Kidney (tissue), 22 donors: ENCODE measurements at places on chromosomes 16 and 17. TPM values are rescaled to one million over a fixed set of nuclear protein-coding genes. Genes with fewer than 3 reads are reported as not detected.

- no peak for DNase-seq
Observed at GRCh38 chr16:48076455-48077012, 79.3 kb downstream of the ABCC12 start.

DNA sequence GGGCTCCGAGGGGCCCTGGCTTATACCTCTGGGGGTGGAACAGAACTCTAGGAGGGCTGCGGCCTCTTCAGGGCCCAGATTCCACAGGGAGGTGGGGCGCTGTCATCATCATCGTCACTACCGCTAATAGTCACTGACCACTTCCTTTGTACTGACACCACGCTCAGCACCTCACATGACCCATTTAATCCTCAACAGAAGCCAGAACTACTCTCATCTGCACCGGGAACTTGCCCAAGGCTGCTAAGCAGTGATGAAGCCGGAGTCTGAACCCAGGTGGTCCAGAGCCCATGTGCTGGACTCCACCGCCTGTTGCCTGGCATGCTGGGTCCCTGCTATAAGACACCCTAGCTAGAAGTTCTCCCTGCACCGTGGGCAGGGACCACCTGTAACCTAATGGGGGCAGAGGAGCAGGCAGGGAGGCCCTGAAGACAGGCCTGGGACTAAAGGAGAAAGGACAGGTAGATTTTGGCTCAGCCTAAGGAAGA lies 12.0 kb downstream of the UNC13D start:
- DNase-seq = no peak

DNA sequence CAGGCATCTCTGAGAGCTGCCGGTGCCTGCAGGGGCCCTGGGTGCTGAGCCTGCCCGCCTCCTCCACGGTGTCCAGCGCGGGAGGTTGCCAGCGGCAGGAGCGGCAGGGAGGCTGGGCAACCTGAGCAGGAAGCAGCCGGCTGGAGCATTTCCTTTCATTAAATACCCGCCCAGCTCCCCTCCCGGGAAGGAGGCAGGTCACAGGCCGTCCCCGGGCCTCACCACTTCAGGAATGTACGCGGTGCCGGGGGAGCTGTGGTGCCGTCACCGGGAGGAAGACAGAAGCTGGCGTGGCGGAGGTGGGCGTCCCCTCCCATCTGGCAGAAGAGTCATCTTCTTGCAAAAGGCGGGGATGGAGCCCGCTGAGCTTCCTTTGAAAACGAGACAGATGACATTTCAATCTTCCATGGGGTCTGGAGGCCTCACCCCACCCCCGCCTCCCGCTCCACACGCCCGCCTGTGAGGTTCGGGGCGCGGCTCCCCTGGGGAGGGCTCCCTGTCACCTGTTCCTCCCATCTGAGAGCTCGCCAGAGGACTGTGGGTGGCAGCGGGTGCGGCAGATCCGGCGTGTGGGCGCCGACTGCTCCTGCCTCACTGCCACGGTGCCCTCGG lies 16.0 kb downstream of the SOX8 start:
- peak; percentile 93 for DNase-seq

- no peak for DNase-seq
Observed at GRCh38 chr17:29653995-29654714, 31.4 kb upstream of the CORO6 start.

DNA sequence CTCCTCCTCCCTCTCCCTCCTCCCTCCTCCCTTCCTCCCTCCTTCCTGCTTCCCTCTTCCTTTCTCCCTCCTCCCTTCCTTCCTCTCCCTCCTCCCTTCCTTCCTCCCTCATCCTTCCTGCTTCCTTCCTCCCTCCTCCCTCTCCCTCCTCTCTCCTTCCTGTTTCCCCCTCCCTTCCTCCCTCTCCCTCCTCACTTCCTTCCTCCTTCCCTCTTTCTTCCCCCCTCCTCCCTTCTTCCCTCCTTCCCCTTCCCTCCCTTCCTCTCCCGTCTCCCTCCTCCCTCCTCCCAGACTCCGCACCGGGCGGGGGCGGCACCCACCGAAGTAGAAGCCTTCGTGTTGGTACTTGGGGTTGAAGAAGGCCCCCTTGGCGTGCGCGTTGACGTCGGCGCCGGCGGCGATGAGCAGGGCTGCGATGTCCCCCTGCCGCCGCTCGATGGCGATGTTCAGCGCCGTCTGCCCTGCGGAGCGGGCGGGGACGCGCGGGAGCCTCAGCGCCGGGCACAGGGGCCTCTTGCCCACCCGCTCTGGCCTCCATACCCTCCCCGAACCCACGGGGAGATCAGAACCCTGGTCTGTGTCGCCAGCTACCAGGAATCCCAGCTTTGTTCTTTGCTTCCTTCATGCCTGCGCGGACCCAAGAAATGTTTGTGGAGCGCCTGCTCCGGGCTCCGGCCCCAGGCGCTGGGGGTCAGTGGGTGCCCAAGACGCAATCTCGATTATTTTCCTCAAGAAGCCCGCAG lies 22.2 kb downstream of the TRPV3 start:
- peak; percentile 88 for DNase-seq

DNA sequence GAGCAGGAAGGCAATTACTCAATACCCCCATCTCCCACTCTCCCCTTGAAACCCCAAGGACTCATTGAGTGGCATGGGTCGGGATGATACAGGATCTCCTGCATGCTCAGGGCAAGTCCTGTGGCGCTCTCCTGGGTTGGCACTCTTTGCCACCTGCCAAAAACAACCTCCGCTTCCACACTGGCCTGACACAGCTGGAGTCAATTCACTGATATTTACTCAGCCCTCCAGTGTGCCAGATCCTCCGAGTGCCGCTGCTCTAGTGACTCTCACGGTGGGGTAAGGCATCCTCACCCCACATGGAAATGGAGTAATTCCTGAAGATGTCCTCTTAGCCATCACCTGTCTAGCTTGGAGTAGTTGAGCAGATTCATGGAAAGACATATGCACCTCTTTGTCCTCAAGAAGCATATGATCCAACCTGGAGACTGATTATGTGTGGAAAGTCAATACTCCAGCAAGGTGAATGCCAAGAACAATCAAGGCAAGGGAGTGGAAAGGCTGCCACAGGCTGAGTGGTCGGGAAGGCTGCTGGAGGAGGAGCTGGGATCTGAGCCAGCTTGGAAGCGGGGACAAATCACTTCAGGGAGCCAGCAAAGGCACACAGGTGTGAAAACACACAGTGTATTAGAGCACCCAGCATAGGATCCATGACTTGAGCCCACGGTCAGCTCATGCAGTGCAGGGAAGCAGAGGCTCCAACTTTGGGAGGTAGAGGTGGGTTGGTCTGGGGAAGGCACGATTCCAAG lies 12.6 kb upstream of the GOSR2 start:
- DNase-seq = no peak

GRCh38 chr17:35057332-35057915 lies 6.1 kb downstream of the RFFL start:
- DNase-seq = no peak

GRCh38 chr16:5615868-5616642 lies 518.5 kb upstream of the EEF2KMT start:
- DNase-seq = peak; percentile 76

- no peak for DNase-seq
Observed at GRCh38 chr17:35255316-35255715, 12.4 kb downstream of the SLFN5 start.

- DNase-seq = no peak
Observed at GRCh38 chr16:79412783-79413225, 187.7 kb downstream of the MAF start.

DNA sequence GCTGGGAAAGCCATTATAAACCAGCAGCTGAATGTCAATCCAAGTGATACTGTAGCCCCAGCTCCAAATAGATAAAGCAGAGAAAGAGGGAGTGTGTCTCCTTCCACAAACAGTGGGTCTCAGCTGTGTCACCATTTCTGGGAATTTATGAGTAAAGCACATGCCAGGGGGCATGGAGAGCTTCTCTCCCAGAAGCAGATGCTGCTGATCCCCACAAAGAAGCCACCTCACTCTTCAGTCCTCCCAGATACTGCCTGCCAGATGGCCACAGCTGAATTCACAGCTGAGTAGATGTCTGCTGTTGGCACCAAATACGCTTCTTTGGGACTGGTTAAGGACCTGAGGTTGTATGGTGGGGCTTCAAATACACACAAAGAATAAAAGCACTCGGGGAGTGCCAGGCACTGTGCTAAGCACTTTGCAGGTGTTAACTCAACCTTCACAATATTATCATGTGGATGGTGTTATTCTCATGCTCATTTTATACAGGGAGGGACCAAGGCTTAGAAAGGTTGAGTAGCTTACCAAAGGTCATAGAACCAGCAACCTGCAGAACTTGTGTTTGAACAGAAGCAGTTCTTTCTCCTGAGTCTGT lies 298.3 kb downstream of the CDH11 start:
- DNase-seq = no peak

GRCh38 chr17:31401456-31402254 lies 10.2 kb downstream of the RAB11FIP4 start:
- DNase-seq = no peak

DNA sequence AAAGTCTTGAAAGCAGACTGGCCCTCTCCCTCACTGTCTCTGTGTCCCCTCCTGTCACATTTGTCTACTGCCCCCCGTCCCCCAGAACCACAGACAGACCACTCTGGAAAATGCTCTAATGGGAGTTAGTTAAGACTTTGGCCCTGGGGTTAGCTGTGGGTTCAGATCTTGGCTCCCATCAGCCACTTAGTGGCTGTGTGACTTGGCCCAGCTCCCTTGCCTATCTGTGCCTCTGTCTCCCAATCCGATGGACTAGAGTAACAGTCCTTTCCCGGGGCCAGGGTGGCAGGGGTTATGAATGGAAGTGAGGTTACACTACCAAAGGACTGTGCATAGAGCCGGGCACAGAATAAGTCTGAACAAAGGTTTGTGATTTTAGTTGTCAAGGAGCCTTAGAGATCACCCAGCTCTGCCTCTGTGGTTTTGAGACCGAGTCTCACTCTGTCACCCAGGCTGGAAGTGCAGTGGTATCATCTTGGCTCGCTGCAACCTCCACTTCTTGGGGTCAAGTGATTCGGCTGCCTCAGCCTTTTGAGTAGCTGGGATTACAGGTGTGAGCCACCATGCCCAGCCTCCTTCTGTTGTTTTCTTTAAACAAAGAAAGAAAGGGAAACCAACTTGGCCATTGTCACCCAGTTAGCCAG lies 23.7 kb downstream of the PPL start:
- no peak for DNase-seq

- DNase-seq = no peak
Observed at GRCh38 chr17:20103454-20104446, 94.6 kb downstream of the SPECC1 start.

GRCh38 chr16:12011565-12011964 lies 35.0 kb downstream of the SNX29 start:
- DNase-seq = no peak

DNA sequence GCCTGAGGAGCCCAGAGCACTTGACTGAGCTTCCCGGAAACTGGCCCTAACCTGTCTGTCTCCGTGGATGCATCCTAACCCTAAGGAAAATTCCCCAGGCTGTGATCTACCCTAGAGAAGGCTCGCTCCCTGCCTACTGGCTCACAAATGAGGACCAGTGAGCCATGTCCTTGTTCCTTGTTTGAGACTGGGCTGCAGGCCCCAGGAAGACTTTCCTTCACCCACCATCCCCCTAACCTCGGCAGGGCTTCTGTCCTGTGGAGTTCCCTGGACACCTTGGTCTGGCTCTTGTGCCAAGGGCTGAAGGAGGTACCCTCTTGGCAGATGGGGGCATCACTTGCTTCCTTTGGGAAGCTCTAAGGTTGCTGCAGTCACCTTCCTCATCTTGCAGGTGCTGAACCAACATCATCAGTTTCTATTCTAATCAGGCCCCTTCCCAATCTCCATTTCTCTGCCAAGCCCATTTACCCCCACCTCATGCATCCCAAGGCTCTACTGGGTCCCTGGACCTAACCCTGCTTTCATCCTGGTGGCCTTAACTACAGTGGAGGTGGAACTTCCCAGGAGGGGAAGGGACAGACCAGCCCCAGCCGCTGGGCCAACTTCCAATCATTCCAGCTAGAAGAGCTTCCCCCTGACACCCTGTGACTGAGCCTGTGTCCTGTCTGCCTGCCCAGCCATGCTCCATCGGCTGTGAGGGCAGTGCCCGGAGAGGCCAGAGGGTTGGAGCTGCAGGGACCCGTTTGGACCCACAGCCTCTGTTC lies 12.4 kb downstream of the RNF40 start:
- DNase-seq = peak; percentile 32

DNA sequence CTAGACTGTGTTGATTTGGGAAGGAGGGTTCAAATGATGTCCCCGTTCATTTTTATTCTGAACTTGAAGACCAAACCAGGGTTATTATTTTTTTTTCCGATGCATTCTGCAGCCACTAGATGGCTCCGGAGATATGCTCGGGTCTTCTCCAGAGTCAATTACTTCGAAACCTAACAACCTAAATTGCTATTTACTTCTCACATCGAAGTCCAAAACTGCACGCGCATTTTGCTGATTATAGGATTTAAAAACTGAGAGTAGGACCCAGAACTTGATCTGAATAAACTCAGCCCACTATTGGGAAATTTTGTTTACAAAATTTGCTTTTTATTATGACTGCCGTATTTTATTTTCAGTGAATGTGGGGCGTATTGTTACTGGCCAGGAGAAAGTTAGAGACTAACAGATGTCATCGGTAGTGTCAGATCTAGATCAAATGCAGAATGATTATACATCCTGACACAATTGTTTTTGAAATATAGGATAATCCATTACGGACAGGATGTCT lies 263.8 kb downstream of the HS3ST3A1 start:
- no peak for DNase-seq

- no peak for DNase-seq
Observed at GRCh38 chr17:57541472-57542394, 203.4 kb downstream of the CCDC182 start.

GRCh38 chr17:81097943-81098308 lies 63.0 kb downstream of the BAIAP2 start:
- no peak for DNase-seq

GRCh38 chr16:56748191-56748590 lies 18.3 kb downstream of the NUP93 start:
- DNase-seq = no peak

DNA sequence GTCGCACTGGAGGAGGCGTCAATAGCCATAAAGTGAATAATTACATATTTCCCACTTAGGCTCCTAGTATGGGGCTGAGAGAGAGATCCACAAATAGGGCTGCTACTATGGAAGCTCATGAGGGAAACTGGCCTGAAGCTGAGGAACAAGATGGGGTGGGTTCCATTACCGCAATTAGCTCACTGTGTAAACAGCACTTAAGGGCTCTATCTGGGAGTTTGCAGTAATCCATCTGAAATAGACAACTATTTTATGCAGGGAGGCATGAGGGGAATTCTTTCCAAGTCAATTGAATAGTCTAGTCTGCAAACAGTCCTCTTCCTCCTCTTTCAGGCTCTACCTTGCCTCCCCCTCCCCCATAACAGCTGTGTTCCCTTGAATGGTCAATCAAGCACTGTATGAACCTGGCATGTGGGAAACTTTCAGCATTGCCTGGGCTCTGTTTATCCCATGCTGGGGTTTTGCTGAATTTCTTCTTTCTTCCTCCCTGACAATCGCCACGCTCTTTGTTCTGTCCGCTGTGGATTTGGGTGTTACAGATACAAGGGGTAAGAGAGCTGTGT lies 56.1 kb upstream of the MAF start:
- no peak for DNase-seq

Gene ANKS4B
- 9.7 TPM for polyA plus RNA-seq

Gene CYGB
- polyA plus RNA-seq = 6.7 TPM

Gene CACNG5
- not detected for polyA plus RNA-seq

Gene BIRC5
- polyA plus RNA-seq = 0.26 TPM

Gene ABCC12
- not detected for polyA plus RNA-seq

Gene KRTAP2-1
- polyA plus RNA-seq = not detected

Gene ALDH3A1
- 0.75 TPM for polyA plus RNA-seq

Gene NPIPA2
- not detected for polyA plus RNA-seq

Gene SCNN1B
- 62.9 TPM for polyA plus RNA-seq
